NAMALWA (cell line): ENCODE measurements at places on chromosomes 2 and 18.

- DNase-seq: no peak
Measured at GRCh38 chr2:211836409-211836808, 702.2 kb downstream of the ERBB4 start.

DNA sequence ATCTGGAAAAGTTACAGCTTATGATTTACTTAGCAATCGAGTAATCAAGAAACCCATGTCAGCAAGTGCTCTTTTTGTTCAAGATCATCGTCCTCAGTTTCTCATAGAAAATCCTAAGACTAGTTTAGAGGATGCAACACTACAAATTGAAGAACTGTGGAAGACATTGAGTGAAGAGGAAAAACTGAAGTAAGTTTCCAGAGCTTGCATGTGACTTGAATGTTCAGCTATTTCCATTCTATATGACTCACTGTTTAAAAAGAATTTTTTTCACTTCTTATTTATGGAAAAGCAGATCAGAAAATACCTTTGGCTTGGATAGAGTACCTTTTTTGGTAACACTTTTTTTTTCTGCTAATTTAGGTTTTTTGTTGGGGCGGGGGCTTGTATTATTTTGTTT is 70.7 kb downstream of the PMS1 start:
- no peak for DNase-seq

GRCh38 chr18:45787346-45787745 is 38.1 kb upstream of the SIGLEC15 start:
- no peak for DNase-seq

GRCh38 chr18:48361801-48362200 is 47.4 kb downstream of the ZBTB7C start:
- DNase-seq: no peak

DNA sequence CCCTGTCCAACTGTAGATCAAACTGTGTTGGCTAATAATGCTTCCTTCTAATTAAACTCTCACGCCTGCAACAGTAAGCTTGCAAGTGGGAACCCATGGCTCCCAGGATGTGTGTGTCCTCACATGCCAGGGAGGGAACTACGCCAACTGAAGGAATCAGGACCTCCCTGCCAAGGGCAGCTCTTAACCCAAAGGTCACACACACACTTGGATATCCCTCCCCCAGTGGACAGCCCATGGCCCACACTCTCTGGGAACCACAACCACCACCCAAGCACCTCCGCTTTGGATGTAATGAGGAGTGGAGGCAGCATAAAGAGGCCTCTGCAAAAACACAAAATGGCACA is 102.1 kb downstream of the CRACDL start:
- DNase-seq: no peak

GRCh38 chr2:231717281-231718171 is 9.2 kb downstream of the PTMA start:
- DNase-seq: peak; percentile 96

DNA sequence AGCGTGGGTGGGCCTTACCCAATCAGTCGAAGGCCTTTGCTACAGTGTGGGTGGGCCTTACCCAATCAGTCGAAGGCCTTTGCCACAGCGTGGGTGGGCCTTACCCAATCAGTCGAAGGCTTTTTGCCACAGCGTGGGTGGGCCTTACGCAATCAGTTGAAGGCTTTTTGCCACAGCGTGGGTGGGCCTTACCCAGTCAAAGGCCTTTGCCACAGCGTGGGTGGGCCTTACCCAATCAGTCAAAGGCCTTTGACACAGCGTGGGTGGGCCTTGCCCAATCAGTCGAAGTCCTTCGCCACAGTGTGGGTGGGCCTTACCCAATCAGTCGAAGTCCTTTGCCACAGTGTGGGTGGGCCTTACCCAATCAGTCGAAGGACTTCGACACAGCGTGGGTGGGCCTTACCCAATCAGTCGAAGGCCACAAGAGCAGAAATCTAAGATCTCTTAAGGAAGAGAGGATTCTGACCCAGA is 16.3 kb upstream of the GAL3ST2 start:
- DNase-seq: peak; percentile 4

GRCh38 chr2:174158003-174158402 is 90.3 kb downstream of the OLA1 start:
- DNase-seq: peak; percentile 70

DNA sequence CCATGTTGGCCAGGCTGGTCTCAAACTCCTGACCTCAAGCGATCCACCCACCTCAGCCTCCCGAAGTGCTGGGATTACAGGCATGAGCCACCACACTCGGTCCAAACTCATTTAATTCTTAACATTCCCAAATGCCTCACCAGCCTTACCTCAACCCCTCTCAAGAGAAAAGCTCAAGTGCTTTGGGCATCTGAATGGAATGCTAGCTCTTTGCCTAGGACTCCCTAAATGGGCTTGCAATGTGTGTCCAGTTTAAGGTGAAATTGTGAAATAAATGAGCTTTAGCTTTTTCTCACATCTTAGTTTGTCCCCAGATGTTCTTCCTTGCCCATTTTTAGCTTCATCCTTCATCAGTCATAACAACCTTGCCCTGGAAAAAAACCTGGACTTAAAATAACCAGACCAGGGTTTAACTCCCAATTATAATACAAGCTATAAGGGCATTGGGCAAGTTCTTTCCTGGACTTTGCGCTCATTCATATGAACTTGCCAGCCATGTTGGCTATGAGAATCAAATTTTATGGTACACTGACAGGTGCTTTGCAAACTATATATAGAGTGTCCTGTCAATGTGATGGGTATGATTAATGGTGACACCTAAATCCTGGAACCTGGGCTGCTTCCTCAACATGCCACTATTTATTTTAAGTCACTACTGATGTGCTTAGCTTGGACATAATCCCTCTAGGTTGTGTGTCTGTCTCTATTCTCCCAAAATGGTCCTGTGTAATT is 95.1 kb upstream of the SERPINE2 start:
- no peak for DNase-seq

DNA sequence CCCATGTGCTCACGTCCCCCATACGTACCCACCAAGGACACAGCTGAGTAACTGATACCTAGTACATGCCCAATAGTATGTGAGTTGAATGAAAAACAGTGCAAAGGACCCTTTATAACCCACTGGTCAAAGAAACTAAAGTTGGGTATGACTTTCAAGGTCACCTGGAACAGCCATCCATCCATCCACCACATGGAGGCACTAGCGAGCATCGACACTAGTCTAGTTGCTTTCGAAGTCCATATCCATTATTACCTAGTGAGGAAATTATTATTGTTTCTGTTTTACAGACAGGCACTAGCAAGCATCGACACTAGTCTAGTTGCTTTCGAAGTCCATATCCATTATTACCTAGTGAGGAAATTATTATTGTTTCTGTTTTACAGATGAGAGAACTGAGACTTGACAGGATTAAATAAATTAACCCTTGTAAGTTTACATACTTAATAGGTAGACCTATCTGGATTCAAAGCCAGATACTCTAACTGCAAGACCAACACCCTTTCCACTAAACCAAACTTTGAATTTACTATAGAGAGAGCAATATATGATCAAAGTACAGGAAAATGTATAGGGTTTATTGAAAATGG is 233.7 kb downstream of the METTL4 start:
- peak; percentile 66 for DNase-seq

- DNase-seq: peak; percentile 36
Measured at GRCh38 chr18:74497778-74498177, 1.6 kb downstream of the CNDP2 start.

- no peak for DNase-seq
Measured at GRCh38 chr2:5472673-5473072, 219.5 kb upstream of the SOX11 start.

DNA sequence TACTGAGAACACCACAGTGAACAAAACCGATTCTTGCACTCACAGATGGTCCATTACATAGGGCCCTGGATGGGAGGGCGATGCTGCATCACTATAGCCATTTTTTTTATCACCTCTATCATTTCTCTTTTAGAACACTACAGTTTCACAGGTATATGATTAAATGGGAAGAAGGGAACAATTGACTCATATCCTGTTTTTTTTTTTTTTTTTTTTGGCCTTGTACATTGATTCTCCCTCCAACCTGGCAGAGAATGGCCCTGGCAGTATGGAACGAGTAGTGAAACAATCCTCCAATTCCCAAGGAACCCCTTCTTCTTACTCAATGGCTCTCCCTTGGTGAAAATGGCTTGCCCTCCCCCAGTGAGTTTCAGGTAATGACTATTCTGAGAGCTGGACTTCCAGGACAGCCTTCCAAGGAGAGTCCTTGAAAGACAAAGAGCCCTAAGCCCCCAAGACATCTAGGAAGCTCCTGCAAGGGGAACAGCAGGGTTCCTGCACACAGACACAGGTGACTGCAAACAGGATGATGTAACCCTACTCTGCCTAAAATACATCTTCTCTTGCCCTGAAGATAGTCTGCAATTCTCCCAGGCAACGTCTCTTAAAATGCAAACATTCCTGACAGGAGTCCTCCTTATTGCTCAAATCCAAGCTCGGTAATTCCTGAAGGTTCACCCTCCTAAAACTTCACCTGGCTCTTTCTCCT is 405.4 kb downstream of the SETBP1 start:
- DNase-seq: no peak

DNA sequence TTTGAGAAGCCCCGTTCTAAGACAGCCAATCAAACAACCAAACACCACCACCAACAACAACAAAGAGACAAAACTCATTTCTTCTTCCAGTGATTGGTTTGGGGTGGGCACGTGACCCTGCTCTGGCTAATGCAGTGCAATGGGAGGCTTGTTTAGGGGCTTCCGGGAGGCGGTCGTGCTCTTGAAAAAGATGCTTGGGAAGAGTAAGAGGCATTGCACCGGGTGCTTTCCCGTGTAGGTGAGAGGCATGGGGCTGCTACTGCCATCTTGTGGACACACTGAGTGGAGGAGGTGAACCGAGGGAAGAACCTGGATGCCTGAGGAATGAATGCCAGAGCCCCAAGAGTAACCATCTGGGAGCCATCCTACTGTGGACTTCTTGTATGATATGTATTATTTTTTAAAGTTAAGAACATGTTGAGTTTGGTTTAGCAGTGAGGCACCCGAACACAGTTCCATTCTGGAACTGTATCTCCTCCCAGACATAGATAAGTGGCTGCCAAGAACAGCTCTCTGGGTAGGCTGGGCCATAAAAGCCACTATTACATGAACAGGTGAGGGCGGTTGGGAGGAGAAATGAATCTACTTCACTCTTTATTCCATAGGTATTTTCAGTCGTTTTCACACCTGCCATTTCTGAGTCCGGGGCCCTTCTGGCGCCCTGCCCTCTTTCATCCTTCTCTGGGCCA is 19.1 kb upstream of the ARHGAP25 start:
- DNase-seq: peak; percentile 94

DNA sequence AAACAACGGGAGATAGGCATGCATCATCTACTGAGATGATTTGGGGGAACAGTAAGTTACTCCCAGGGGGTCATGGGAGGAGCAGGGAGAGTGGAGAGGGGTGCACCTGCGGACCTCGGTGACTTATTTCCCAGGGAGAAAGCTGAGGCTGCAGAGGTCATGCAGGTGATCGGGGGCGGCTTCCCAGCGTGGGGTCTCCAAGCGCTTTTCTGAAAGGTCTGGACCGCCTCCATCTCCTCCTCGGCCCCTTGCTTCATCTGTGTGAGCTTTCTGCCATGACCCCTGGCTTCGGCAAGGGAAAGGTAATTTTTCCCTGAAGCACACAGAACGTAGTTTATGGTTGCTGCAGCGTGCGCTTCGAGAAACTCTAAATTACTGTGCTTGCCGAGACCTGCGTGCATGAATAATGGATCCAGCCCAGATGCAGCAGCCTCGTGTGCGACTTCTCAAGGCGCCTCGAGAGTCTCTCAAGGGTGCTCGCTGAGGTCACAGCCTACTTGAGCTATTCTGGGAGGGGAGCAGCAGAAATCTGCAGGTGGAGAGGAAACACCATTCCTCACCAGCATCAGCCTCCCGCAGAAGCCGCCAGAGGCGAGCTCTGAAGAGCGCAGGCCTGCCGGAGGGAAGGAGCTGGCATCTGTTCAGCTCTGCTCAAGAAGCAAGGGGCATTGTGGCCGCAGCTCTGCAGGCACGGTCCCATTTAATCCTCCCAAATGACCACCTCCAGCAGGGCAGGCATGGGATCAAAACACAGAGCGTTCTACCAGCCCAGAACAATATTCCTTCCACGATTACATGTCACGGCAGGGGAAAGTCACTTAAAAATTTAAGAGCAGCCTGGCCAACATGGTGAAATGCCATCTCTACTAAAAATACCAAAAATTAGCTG is 308.4 kb upstream of the MYT1L start:
- no peak for DNase-seq

- no peak for DNase-seq
Measured at GRCh38 chr2:127107622-127107999, 657 bp upstream of the BIN1 start.

DNA sequence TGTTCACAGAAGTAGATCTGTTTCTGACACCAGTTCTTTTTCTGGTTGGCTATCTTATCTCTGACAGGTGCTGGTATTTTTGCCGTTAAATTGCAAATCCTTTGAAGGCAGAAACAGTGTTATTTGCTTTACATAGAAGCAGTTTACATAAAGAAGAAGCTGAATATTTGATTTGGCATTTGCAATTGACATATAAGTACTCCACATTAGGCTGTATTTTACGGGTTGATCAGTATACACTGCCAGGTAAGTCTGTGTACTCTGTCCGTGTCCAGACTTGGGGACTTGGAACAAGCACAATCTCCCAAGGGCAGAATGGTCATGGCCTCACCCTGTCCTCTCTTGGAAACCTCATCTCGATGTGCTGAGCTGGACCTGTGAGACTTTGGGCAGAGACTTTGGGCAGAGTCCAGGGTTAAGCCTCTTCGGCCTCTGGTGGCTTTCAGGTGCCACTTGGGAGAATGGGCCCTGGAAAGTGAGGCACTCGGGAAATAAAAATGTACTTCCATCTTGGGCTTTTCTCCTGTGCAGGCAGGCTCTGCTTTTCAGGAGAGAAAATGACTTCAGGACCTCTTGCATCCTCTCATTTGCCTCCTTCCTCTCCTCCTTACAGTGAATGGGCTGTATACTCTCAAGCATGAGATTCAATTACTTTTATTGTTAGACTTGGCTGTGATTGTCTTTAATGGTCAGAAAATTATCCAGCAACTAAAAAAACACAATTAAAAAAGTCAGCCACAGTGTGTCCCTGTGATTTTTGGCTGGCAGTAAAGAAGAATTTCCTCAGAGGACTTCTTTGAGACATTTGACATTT is 108.5 kb downstream of the RAPGEF4 start:
- no peak for DNase-seq

GRCh38 chr2:113240150-113240914 is 38.4 kb downstream of the PAX8 start:
- no peak for DNase-seq

GRCh38 chr18:21894619-21895367 is 154.2 kb downstream of the MIB1 start:
- DNase-seq: no peak

DNA sequence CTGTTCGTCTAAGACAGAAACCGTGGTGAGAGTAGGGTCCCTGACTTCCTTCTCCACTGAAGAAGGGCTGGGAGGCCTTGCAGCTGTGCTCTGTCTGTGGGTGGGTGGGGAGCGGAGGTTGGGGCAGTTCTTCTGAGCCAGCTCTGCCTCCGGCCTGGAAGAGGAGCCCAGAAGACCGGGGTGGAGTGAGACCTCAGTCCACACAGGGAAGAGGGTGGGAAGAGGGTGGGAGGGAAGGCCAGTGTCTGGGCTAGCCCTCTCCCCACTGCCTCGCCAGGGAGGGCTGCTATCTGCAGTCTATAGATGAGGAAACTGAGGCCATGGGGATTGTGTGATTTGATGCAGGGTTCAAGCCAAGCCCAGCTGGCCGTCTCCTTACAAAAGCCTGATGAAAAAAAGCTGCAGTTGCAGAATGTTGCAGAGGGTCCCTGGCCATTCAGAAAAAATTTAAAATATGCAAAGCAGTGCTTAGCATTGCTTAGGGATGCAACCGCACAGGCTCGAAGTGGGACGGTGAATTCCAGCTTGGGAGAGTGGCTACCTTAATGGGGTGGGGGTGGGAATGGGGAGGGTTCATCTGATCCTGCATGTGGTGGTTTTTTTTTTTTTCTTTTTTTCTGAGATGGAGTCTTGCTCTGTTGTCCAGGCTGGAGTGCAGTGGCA is 181.6 kb upstream of the HS6ST1 start:
- no peak for DNase-seq
